ENCODE measurements at places on chromosomes 4 and X.

GRCh38 chr4:91519155-91519554, 784.6 kb upstream of the GRID2 start:
- DNase-seq = no peak

GRCh38 chrX:107750263-107750662, 25.3 kb downstream of the TSC22D3 start:
- no peak for DNase-seq

DNA sequence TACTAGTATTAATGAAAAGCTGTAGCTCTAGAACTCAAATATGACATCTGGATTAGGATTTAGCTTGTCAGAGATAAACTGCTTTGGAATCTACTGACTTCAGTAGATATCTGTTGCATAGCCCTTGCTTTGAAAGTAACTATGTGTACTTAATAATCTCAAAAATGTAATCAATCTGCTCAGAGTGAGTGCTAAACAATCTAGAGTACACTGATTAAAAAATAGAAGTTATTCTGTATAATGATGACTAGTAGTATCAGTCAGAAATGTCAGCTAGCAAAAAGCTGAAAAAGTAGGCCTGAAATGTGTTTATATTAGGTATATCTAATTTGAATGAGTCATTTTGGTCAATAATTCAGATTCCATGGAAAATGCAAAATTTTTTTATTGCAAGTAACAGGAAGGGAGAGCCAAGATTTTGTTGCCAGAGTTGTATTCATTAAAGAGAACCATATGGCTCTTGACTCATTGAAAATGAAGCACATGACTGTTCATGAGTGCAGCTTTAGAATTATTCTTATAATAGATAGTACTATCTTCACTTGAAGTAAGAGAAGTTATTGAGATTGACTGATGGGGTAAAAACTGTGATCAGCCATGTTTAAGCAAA, 20.0 kb downstream of the CLCN3 start:
- no peak for DNase-seq

- DNase-seq = no peak
These were observed 341.2 kb upstream of the FMR1 start for GRCh38 chrX:147570483-147570882.

- no peak for DNase-seq
These were observed 294.0 kb downstream of the CAMK2D start for GRCh38 chr4:113467581-113467980.

DNA sequence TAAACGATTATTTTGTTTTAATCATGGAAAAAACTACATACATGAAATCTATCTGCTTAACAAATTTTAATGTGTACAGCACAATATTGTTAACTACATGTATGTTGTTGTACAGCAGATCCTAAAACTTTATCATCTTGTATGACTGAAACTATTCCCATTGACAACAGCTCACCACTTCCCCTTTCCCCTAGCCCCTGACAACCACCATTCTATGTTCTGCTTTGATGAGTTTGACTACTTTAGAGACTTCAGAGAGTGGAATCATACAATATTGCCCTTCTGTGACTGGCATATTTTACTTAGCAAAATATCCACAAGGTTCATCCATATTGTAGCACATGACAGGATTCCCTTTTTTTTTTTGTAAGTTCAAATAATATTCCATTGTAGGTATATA, 185.9 kb downstream of the CFAP299 start:
- no peak for DNase-seq

- no peak for DNase-seq
These were observed 498.1 kb downstream of the PCDH10 start for GRCh38 chr4:133647206-133647605.

DNA sequence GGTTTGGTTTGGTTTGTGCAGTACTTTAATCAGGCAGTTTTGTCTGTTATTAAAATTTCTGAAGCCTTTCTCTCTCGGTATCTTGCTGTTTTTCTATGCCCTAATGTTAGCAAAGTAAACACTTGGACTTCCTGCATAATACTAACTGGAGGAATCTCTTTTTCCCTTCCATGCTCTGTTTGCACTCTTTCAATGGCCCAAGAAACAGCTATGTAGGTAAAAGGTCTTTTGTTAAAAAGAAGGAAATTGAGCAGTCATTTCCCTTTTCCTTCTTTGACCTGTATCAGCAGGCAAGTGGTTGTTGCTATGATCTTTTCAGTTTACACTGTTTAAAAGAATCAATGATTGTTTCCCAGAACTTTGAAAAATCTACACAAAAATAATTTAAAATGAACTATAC, 82.7 kb downstream of the CCSER1 start:
- DNase-seq = no peak

- no peak for DNase-seq
These were observed 33.1 kb upstream of the GK start for GRCh38 chrX:30620125-30620524.

- no peak for DNase-seq
These were observed 127.9 kb upstream of the DMD start for GRCh38 chrX:33339219-33339618.

GRCh38 chrX:12709047-12709446, 82.2 kb upstream of the PRPS2 start:
- DNase-seq = no peak

GRCh38 chr4:147991543-147992283, 259.8 kb downstream of the ARHGAP10 start:
- no peak for DNase-seq
